ENCODE measurements at places on chromosomes 2 and 18.

DNA sequence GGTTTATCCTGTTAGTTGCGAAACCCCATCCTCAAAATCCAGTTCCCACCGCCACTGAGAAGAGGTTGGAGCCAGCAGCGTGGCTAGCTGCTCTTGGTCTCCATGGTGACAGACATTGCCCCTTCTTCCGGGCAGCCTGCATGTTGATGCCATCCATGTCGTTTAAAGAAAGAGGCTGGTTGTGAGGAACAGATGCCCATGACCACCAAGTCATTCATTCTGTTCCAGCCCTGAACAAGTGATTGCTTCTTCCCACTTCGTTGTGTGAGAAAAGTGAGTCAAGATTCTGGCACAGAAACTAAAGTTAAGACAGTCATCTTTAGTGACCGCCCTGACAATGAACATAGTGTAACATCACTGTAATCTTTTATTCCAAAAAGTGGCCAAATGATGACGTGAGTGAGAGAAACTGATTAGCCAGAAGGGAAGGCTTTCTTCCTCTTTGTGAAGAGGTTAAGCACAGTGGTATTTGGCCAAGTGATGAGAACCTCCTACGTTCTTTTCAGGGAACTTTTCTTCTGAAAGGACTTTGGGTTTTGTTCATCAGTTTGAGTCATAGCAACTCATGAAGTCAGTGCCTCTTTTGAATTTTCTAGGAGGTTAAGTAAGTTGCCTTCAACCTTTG lies 272.5 kb downstream of the GALR1 start:
- no peak for DNase-seq

GRCh38 chr2:74588664-74589063 lies 34.1 kb downstream of the DOK1 start:
- no peak for DNase-seq

- no peak for DNase-seq
Observed at GRCh38 chr18:3152294-3152693, 67.5 kb downstream of the MYOM1 start.

DNA sequence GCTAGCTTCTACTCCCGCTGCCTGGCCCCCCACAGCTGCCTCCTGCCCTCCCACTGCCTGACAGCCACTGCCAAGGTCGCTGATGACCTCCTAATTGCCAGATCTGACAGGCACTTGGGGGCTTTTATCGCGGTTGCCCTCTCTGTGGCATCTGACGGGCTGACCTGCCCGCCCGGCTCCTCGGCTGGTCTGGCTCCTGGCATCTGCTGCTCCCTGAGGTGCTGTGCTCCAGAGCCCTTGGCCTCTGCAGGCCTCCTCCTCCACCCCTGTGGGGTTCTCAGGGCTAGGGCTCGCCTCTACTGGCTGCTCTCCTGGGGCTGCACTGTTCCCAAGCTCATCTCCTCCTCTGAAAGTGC lies 43.1 kb downstream of the INHBB start:
- DNase-seq: no peak

DNA sequence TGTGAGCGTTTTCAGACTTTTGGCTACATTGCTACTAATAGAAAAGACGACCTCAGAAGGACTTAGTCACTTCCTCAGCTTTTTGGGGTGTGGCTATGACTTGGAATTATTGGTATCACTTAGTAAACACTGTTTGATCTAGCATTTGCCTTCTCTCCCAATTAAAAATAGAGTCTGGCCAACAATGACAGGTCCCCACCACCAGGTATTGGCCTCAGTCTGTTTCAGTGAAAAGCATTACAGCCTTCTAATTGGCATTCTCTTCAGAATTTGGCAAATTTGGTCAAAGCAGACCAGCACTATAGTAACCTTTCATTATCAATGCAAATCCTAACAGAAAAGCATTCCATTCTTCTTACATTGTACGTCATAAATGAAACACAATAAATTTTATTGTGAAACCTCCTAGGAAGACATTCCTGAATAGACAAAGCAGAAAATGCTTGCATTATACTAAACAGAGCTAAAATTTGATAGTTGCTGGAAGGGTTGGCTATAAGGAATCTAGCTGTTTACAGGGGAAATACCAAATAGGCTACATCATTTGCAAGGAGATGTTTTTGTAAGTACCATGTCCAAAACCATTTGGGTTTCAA lies 613.9 kb downstream of the IRS1 start:
- DNase-seq: no peak

DNA sequence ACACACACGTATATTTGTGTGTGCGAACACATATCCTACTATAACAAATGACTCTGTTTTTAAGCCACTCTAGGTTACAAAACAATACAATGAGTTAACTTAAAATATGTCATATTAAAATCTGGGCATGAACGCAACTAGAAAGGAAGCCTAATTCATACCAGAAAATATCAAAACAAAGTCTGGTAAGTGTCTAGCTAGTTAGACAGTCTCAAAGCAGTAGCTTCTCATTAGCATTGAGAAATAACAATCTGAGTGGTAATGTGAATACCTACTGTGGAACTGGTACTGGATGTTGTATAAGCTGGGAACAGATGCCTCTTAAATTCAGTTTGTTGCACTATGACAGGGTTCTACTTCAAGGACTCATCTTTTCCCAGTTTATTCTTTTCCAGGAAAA lies 32.5 kb upstream of the WIPF1 start:
- no peak for DNase-seq

Measured in heart right ventricle (tissue), 16 donors.